MV-4-11 (cell line): ENCODE measurements at places on chromosomes 7 and 10.

DNA sequence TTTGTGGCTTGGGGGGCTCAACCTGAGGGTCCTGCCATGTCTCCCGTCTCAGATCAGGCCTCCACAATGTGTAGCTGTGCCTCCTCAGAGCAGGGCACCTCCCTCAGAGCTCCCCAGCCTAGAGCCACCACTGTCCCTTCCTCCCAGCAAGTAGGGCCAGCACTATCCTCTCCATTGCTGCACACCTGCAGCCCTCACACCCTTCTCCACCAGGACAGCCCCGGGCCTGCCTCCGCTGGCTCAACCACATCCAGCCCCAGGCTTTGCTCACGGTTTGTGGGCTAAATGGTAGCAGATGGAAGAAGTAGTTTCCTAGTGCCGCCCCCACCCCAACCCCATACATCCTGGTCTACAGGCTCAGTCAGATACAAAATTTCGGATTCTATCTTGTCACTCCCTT is 10.1 kb downstream of the NFKB2 start:
- no peak for DNase-seq

GRCh38 chr10:107164992-107165391 is 486 bp upstream of the SORCS1 start:
- DNase-seq: no peak

- DNase-seq: no peak
Observed at GRCh38 chr10:115854740-115855435, 418.1 kb downstream of the GFRA1 start.

DNA sequence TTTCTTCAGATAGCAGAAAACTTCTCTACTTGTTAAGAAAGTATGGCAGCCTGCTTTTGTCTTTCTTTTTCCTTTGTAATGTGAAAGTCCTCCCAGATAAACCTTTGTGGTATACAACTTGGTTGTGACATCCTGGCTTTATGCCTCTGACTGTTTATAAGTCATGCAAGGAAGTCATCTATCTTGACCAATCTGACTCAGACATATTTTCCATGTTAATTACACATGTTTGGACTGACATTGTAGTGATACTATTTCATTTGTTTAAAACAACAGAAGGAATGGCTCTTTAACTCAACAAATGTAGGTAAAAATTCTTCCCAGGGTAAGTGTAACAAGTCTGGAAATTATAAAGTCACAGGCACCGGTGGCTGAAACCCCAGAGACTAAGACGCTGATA is 341.6 kb upstream of the MEOX2 start:
- DNase-seq: no peak

- no peak for DNase-seq
Observed at GRCh38 chr10:95500097-95500496, 61.1 kb downstream of the SORBS1 start.

- no peak for DNase-seq
Observed at GRCh38 chr10:62027841-62028501, 126.5 kb downstream of the ARID5B start.

- peak; percentile 50 for DNase-seq
Observed at GRCh38 chr10:46228563-46229071, 58.2 kb upstream of the ANTXRL start.

- no peak for DNase-seq
Observed at GRCh38 chr10:116809483-116810119, 39.7 kb upstream of the ENO4 start.

DNA sequence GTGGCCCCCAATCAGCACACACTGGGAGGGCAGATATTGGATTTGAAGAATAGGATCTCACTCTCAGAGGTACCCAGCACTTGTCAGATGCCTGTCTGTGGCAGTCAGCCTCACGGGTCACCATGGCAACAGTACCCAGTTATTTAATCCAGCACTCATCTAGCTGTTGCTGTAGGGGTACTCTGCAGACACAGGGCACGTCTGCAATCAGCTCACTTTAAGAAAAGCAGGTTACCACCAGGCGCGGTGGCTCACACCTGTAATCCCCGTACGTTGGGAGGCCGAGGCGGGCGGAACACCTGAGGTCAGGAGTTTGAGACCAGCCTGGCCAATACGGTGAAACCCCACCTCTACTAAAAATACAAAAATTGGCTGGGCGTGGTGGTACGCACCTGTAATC is 11.9 kb downstream of the SFXN4 start:
- no peak for DNase-seq

GRCh38 chr10:78754269-78755062 is 314.3 kb upstream of the ZMIZ1 start:
- peak; percentile 13 for DNase-seq

DNA sequence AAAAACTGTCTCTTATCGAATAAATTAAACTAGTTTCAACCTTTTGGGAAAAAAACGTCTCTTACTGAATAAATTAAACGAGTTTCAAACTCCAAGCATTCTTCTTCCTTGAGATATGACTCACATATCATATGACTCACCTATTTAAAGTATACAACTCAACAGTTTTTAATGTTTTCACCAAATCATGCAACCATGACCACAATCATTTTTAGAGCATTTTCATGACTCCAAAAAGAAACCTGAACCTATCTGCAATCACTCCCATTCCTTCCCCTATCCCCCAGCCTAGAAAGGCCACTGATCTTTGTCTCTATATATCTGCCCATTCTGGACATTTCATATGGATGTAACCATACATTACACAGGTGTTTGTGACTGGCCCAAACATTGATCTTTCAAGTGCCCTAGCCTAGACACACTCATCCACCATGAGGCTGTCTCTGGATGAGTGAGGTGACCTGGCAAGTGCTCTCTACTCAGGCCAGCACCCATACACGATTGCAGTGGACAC is 115.3 kb downstream of the PIP4K2A start:
- DNase-seq: no peak

DNA sequence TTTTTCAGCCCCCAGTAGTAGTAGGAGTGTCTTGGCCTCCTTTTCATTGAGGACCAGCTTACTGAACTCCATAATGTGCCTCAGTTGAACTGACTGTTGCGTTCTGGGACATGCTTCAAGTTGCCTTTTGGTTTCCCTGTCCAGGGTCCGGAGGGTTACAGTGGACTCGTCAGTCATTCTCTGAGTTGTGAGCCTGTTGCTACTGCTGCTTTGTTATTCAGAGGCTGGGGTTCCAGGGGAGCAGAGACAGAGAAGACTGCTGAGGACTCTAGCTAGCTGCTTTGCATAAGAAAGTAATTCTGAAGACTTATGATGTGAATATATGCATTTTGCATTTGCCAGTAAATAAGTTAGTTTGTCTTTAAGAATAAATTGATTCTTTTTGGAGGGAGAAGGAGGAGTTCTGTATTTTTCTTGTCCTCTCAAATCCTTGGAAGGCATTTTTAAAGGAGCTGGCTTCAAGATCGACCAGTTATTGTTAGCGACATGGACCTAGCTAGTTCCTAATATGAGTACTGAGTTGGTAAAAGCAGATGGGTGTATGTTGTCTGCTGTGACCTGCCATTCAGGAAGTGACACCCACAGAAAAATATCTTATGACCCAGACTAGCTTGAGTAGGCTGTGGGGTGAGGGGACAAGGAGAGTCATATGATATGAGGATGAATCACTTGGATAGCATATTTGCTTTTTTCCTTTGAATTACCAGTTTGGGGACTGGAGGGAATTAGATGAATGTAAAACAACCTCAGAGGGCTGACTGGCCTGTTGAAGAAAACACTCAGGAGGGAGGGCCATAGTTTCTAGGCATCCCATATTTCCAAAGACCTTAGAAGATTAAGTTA is 8.3 kb downstream of the PI4K2A start:
- DNase-seq: peak; percentile 81

DNA sequence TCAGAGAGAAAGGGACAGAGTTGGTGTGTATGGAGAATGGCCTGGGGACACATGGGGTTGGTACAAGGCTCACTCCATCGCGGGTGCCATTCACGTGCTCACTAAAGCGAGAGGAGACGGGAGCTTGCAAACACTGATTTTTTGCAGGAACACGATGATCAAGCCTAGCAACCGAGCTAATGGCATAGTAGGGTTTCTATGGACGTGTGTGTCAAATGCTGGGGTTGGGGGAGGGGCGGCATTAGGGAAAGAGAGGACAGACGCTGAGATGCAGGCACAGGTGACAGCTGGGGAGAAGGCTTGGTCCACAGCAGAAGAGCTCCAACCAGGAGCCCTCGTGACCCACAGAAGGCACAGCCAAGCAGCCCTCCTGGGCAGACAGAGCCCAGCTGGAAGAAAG is 33.9 kb downstream of the RCC1L start:
- no peak for DNase-seq

- no peak for DNase-seq
Observed at GRCh38 chr7:13231216-13231615, 543.8 kb downstream of the ARL4A start.

DNA sequence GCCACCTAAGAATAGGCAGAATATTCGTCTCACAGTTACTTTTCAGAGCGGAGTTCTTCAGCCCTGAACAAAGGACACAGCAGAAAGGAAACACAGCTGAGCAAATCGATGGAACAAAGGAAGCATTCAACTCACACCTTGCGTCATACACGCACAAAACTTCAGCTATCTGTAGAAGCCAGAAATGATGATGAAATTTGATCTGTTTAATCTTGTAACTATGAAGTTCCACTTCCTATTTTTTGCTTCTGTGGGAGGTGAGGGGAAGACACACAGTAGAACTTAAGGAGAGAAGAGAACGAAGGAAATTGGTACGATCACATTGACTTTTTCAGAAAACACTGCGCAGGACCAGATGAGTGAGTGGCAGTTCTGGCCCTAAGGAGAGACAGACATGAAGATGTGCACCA is 26.2 kb downstream of the FAM171A1 start:
- DNase-seq: peak; percentile 92

DNA sequence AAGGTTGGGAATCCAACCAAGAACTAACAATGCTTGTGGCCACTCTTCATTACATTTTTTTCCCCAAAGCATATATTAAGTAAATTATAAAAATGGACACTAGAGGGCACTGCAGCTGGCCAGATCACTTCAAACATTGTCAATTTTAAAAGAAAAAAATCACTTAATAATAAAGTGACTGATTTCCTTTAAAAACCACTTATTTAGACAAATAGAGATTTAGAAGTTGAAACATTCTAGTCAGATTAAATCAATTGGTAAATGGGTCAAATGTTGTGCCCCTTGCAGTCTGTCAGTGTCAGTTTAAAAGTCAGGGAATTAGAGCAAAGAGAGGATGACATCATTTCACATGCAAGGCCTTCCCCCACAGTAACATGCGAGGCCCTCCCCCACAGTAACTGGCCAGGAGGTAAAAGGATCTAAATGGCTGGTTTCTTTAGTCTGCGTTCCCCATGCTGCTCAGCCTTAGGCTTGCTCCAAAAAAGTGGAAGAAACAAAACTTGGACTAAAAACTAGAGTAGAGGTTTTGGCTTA is 177.9 kb downstream of the SKAP2 start:
- peak; percentile 36 for DNase-seq

DNA sequence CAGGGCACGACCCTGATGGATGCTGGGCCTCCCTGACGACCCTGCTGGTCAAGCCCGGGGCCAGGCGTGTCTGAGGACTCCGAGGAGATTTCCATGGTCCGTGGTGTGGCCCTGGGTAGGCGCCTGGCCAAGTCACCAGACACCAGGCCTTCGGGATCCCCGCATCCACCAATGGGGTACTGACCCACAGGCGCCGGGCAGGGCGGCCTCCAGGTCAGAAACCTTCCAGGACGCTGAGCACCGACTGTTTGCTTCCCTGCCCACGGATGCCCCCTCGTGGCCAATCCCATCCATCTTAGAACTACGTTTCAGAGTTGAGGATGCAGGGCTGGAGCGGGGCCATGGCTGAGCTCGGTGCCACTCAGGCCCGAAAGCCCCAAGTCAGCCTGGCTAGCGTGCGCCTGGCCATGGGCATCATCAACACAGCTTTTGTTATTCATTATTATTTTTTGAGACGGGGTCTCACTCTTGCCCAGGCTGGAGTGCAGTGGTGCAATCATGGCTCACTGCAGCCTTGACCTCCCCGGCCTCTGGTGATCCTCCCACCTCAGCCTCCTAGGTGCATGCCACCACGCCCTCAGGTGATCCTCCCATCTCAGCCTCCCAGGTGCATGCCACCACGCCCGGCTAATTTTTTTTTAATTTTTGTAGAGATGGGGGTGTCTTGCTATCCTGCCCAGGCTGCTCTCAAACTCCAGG is 7.1 kb upstream of the AMZ1 start:
- peak; percentile 47 for DNase-seq

DNA sequence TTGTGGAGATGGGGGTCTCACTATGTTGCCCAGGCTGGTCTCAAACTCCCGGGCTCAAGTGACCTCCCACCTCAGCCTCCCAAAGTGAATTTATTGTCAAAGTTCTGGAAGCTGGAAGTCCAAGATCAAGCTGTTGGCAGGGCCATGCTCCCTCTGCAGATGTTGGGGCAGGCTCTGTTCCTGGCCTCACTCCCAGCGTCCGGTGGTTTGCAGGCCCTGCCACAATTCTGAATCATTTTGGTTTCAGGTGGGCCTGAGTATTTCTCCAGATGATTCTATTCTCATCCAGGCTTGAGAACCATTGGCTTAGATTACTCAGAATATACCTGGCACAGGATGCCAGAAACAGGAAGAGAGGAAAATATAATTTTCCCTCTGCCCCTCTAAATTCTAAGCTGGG is 737.4 kb downstream of the TNS3 start:
- no peak for DNase-seq

GRCh38 chr10:4073912-4074311 is 288.9 kb upstream of the KLF6 start:
- no peak for DNase-seq

GRCh38 chr7:75072981-75073283 is 670 bp downstream of the RCC1L start:
- DNase-seq: no peak

DNA sequence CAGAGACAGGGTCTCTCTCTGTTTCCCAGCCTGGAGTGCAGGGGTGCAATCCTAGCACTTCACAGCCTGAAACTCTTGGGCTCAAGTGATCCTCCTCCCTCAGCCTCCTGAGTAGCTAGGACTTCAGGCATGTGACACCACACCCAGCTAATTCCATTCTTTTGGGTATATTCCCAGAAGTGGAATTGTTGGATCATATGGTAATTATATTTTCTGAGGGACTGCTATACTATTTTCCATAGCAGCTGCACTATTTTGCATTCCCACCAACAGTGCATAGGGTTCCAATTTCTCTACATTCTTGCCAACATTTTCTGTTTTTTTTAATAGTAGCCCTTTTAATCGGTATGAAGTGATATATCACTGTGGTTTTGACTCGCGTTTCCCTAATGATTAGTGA is 30.0 kb upstream of the RAB11FIP2 start:
- DNase-seq: no peak

DNA sequence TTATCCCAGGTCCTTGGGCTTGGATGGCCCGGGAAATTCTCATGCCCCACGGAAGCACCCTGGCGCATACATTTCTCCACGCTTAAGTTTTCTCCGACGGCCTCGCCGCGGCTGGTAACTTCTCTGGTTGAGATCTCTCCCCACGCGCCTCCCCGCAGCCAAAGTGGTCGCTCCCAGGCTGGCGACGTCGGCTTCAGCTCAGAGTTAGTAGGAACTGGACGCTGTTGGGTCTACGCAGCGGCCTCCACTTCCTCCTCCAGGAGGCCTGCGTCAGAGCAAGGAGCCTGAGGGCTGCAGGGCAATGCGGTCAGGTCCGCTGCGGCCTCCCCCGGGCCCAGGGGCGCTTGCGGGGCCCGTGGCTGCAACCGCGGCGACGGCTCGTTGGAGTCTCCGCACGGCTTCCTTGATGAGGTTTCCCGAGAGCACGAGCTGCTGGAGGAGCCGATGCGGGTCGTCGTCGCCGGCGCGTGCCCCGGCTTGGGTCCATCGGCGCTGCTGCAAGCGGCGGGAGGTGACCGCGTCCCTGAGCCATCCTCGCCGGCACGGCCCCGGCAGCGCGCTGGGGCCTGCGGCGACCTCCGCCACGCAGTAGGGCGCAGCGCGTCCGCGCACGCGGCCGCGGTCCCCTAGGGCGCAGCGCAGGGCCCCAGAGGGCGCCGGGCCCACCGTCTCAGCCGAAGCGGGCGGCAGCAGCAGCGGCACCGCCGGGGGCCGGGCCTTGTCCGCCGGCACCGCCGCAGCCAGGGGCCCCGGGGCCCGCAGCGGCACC is 744 bp downstream of the FRAT2 start:
- peak; percentile 58 for DNase-seq
